ENCODE measurements at places on chromosomes 16 and 17.

- DNase-seq: no peak
These were observed 368.6 kb downstream of the SHISA9 start for GRCh38 chr16:13269905-13270528.

GRCh38 chr17:42853597-42853967 is 2.6 kb downstream of the AOC3 start:
- no peak for DNase-seq

DNA sequence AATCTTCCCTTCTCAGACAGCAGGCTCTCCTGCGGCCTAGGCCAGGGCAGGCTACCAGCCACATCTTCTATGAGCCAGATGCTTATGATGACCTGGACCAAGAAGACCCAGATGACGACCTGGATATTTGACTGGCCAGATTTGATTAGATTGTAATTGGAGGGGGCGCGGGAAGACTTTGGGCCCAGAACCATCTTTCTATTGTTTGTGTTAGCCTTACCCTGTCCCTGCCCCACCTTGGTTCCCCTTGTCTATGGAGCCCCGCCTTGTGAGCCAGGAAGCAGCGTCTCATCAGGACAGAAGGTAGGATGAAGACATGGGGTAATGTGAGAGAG is 2.8 kb downstream of the CLDN7 start:
- no peak for DNase-seq

DNA sequence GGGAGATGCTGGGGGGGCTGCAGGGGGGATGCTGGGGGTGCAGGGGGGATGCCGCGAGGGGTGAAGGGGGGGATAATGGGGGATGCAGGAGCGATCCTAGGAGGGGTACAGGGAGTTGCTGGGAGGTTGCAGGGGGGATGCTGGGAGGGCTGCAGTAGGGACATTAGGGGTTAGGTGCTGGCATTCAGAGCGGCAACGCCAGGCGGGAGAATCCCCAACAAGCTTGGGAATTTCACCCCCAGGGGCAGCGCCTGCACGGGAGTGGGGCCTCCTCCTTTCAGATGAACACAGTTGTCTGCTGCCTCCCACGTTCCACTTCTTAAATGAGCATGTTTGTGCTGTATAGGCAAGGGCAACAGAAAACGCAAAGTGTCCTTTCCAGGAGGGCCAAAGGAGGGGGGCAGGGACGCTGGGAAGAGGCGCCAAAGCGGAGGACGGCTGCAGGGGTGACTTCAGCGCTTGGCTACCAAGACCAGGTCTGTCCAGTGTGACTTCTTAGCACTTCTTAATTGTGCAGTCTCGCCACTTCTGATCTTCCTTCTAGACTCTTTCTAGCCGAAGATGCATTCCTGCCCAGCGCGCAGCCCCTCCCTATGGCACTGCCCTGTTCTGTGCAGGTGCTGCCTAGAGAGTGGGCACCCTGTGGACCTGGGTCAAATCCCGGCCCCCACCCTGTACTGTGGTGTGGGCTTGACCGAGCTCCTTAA is 2.0 kb upstream of the SLC6A4 start:
- no peak for DNase-seq

DNA sequence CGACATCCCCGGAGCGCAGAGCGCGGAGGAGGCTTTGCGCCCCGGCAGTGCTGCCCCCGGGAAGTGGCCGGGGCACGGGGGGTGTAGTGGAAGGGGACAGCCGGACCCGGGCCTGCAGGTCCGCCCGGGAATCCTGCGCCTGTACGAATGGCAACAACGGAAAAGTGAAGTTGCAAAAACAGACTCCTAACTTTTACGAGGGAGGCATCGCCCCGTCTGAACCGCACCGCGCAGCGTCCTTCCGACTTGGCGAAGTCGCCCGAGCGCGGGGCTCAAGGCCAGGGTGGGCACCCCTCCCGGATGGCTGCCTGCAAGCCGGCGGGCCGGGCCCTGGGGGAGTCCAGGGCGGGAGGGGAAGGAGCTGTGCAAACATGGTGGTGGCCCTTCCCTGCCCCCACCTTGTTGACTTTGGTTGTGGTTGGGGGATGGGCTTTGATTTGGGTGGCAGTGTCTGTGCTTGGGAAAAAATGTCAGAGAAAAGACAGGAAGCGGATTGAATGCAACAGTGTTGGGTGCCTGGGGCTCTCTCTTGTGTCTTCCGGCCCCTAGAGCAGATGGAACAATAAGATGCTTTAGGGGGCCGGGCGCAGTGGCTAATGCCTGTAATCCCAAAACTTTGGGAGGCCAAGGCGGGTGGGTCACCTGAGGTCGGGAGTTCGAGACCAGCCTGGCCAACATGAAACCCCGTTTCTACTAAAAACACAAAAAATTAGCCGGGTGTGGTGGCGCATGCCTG is 675 bp downstream of the RNF213 start:
- peak; percentile 68 for DNase-seq

GRCh38 chr17:16281351-16281750 is 64.3 kb downstream of the PIGL start:
- DNase-seq: no peak

GRCh38 chr16:85265810-85266209 is 153.5 kb upstream of the CIBAR2 start:
- DNase-seq: no peak

DNA sequence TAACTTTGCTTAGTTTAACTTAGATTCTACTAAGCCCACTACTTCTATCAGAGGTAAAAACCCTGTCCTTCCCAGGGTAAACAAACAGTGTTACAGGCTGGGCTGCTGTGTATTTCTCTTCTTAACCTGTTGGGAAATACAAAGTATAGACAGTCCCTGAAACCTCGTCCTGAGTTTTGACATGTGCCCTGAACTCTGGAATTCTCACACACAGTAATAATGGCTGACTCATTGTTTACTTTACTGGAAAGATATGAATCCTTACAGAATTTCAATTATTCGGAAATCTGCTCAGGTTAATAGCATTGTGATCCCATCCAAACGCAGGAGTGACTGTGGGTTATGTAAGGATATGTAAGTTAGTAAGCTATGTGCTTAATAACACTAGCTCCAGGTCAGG is 199.1 kb downstream of the TMEM114 start:
- DNase-seq: no peak

DNA sequence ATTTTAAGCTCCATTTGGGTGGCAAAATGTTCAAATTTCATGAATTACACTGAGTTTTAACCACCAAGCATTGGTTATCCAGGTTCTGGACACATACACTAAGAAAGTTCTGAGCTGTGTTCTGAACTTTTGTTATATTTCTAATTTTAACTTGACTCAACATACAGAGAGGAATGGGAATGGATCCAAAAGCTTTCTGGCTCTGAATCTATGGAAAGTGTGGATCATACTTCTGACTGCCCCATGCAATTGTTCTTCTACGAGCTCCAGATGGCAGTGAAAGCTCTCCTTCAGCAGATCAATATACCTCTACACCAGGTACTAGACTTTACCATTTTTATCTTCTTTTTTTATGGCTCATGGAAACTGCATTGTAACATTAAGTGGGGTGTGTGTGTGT is 113.0 kb upstream of the NOG start:
- no peak for DNase-seq

Measured in activated CD4-positive, CD25-positive, alpha-beta regulatory T cell treated with anti-CD3 and anti-CD28 coated beads, Interleukin-2, amount 50 U/mL, for 72 hours (primary cell).